ENCODE measurements at places on chromosomes 11 and 22.
A peak's percentile ranks its signal among the peaks of the same experiment; 100 is the strongest.

DNA sequence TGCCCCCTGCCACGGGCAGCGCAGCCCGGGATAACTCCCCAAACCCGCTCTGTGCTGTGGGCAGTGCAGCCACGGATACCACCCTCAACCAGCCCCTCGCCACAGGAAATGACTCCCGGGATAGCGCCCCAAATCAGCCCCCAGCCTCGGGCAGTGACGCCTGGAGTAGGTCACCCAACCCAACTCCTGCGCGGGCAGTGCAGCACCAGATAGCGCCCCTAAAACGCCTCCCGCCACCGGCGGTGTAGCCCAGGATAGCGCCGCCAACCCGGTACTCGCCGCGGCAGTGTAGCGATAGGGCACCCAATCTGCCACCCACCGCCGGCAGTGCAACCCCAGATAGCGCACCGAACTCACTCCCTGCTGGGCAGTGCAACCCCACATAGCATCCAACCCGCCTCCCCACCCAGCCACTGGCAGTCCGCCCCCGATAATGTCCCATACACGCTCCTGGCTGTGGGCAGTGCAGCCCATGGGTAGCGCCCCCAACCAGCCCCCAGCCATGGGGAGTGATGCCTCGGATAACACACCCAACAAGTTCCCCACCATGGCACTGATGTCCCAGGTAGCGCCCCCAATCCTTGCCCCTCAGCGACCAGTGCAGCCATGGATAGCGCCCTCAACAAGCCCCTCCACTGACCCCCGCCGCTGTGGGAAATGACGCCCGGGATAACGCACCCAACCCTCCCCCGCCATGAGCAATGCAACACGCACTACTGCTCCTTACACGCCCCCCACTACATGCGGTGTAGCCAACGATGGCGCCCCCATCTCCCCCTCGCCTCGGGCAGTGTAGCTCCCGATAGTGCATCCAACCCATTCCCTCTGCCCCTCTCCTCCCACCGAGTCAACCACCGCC, 1.5 kb downstream of the RFPL2 start:
- no peaks in the 10 kb centered on the region for H3K27me3 ChIP-seq
- no peak for DNase-seq
- H3K4me3 ChIP-seq = peak overlapping the region; percentile 27
- H3K27ac ChIP-seq = no peak overlapping the region
- peaks cover 5% of the 10 kb centered on the region for H3K4me1 ChIP-seq

GRCh38 chr11:75840522-75840921, 25.5 kb downstream of the UVRAG start:
- no peak overlapping the region for H3K27ac ChIP-seq
- DNase-seq = no peak
- no peaks in the 10 kb centered on the region for H3K36me3 ChIP-seq
- no peaks in the 10 kb centered on the region for H3K4me1 ChIP-seq
- H3K27me3 ChIP-seq = no peaks in the 10 kb centered on the region
- H3K4me3 ChIP-seq = no peak overlapping the region

GRCh38 chr11:36500315-36500721, 9.8 kb downstream of the TRAF6 start:
- no peak for DNase-seq
- H3K4me3 ChIP-seq = no peak overlapping the region
- H3K27me3 ChIP-seq = no peaks in the 10 kb centered on the region
- H3K36me3 ChIP-seq = peaks cover 6% of the 10 kb centered on the region
- H3K4me1 ChIP-seq = no peaks in the 10 kb centered on the region

GRCh38 chr11:102614031-102614430, 11.1 kb downstream of the MMP20 start:
- H3K27ac ChIP-seq = no peak overlapping the region
- H3K4me3 ChIP-seq = no peak overlapping the region
- H3K36me3 ChIP-seq = no peaks in the 10 kb centered on the region
- H3K27me3 ChIP-seq = no peaks in the 10 kb centered on the region

GRCh38 chr11:85699957-85700741, 14.2 kb upstream of the CCDC89 start:
- DNase-seq = no peak
- no peak overlapping the region for H3K4me3 ChIP-seq
- H3K36me3 ChIP-seq = peaks cover 3% of the 10 kb centered on the region
- H3K27ac ChIP-seq = no peak overlapping the region

GRCh38 chr11:838441-839279, 3.7 kb downstream of the POLR2L start:
- DNase-seq = no peak
- H3K36me3 ChIP-seq = peaks cover 10% of the 10 kb centered on the region
- H3K4me3 ChIP-seq = no peak overlapping the region
- H3K27ac ChIP-seq = no peak overlapping the region

DNA sequence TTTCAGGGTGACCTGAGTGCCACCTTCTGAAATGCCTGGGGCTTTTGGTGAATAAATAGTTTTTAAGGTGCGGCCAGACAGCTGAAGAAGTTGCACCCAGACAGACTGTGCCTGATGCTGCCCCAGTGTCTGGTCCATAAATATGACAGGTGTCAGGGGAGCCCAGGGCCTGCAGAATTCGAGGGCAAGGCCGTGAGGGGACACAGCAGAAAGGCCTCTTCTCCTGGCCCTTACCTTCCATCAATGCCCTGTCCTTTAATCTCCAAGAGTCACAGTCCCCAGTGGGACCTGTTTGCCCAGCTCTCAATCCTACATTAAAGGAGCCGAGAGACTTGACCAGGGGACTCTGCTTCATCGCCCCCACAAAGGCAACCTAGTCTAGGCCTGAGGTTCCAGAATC, 45.7 kb downstream of the NAT10 start:
- H3K4me1 ChIP-seq = no peaks in the 10 kb centered on the region
- H3K36me3 ChIP-seq = peaks cover 13% of the 10 kb centered on the region
- no peaks in the 10 kb centered on the region for H3K27me3 ChIP-seq
- DNase-seq = no peak

GRCh38 chr11:396511-396947, 2.5 kb downstream of the PKP3 start:
- H3K4me1 ChIP-seq = no peaks in the 10 kb centered on the region
- DNase-seq = no peak

Data from kidney (tissue), 22 donors.